ENCODE measurements at places on chromosomes 5 and 9. TPM values are rescaled to one million over a fixed set of nuclear protein-coding genes. Genes with fewer than 3 reads are reported as not detected.

RGS7BP gene
- not detected for total RNA-seq

DNA sequence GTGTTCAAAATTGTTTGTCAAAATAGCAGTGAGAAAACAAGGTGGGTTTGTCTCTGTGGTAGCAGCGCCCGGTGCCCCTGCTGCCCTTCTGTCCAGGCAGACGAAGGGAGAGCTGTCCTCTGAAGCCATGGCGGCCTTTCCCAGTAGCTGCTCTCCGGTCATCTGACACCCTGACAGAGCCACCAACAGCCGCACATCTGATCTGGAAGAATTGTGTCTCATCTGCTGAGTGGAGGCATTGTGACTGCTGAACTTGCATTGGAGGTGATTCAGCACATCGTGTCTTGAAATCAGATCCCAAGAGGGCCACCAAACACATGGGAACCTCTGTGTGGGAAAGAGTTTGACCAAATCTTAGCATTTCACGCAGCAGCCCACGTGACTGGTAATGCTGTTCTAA, 337.6 kb upstream of the IRX1 start:
- no peak for DNase-seq

DNA sequence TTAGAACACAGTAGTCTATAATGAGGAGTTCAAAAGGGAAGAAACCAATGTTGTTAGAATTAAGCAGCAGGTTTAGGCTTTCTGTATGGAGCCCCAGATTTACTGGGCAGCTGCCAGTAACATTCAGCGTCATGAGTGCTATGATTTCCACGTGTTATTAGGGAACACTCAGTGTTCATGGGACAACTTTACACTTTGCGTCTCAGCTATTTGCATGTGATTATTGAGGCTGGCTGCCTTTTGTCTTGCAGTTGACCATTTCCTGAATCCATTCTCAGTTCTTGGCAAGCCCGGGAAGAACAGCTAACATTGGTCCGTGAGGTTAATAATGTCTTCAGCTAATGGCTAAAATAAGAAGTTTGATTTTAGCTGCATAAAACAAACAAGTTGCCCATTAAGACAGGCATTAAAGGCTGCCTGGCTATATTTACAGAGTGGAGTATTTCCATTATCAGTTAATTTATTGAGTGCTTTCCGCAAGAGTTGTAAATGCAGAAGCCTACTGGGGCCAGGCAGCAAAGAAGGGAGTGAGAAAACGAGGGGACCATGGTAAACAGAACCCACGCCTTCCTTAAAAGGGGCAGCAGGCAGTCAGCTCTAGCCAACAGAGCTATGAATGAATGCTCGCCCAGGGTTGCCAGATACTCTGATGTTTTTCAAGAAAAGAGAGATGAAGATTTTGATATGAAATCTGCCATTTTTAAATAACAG, 120.9 kb downstream of the PIP5K1B start:
- no peak for DNase-seq

PRUNE2 gene
- 88.1 TPM for total RNA-seq
